Stimulated activated effector memory CD8-positive, alpha-beta T cell treated with anti-CD3 and anti-CD28 coated beads, Interleukin-12 subunit alpha, Interleukin-12 subunit beta, amount 100 ng/mL, for 72 hours (primary cell): ENCODE measurements at places on chromosomes 2 and 18.

DNA sequence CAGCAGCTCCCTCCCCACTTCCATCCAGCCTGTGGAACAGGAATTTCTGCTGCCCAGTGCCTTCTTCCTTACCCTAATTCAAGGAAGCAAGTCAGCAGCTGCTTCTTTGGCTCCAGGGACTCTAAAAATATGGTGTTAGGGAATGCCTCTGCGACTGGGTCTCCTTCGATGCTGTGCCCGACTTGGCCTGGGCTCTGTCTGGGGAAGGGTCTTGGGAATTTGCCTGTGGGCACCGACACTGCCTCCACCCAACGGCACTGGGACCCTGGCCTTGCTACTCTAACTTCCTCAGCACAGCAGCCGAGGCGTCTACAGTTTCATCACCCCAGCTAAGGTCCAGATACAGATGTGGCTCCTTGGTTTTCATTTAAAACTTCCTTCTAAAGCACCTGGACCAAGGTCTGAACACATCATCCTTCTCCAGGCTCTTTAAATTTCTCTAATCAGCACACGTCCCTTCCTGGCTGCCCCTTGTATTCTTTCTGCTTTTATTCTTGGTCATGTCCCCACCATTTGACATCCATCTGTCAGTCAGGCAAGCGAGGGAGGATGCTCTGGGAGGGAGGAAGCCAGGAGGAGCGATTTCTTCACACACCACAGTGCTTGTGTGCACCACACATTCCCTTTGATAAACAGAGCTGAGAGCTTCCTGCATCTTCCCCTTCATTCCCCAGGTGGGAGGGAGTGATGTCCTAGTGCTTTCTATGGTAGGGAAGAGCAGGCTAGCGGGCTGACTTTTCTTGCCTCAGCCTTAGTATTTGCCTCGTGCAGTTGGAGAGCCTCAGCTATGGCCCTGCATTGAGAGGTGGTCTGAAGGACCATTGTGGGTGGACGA, 6.8 kb downstream of the LBH start:
- DNase-seq = no peak

DNA sequence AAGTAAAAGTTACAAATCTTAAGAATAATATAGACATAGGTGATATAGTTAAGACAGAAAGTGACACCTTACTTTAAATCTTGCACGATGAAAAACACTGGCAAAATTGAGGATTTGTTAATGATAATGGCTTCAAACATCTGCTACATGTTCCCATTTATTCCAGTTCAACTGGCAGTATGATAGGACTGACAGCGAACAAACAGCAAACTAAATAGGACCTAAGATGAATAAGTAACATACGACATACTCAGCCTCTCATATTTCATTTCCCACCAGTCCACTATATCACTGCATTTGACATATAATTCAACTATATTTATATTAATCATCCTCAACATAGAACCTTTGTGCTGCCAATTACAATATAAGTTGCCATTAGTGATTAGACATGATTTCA, 36.3 kb downstream of the ACVR1C start:
- no peak for DNase-seq

- DNase-seq = no peak
Observed at GRCh38 chr2:215417400-215417951, 18.4 kb downstream of the FN1 start.

DNA sequence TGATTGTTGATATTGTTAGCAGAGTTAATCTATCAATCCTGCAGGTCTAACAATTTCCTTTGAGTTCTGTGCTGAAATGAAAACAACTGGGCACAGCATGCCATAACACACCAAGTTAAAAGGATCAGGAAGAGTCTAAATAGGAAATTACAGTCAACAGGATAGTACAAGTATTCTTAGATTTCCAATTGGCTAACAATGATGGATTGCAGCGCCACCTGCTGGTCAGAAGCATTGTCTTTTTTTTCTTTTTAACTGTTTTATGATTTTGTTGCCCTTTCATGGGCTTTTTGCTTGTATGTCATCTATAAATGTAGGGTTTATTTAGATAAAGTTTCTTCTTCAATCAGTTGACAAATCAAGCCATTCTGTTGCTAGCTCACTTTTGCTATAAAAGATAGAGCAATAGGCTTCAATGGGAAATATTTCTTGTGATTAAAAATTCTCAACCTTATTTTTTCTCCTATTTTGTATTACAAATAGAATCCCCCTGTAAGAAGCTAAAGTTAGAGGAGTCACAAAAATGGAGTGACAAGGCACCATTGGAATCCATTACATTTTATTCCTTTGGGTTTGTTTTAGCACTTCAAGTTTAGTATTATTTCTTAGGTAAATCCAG, 40.8 kb upstream of the RPRM start:
- peak; percentile 24 for DNase-seq

GRCh38 chr18:43501099-43501498, 223.8 kb upstream of the SYT4 start:
- DNase-seq = no peak

DNA sequence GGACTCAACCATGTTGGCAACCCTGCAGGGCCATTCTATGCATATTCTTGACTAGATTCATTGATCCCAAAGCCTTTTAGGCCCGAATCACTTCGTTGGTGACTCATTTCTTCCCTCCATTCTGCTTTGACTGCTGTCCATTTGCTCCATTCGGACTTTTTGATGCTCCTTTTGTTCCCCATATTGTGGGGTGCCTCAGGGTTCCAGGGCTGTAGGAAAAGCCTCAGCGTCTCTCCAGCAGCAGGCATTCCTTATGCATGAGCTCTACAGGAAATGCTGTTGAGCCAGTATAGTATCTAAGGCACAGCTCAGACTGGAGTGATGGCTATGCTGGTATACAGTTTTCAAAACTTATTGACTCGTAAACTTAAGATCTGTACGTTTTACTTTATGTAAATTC, 292.6 kb downstream of the PRKCE start:
- DNase-seq = no peak

- no peak for DNase-seq
Observed at GRCh38 chr2:23803965-23804542, 122.9 kb downstream of the ATAD2B start.

GRCh38 chr2:54999182-54999581, 51.1 kb downstream of the RTN4 start:
- no peak for DNase-seq

GRCh38 chr2:37561615-37562569, 109.5 kb downstream of the CDC42EP3 start:
- DNase-seq = no peak

DNA sequence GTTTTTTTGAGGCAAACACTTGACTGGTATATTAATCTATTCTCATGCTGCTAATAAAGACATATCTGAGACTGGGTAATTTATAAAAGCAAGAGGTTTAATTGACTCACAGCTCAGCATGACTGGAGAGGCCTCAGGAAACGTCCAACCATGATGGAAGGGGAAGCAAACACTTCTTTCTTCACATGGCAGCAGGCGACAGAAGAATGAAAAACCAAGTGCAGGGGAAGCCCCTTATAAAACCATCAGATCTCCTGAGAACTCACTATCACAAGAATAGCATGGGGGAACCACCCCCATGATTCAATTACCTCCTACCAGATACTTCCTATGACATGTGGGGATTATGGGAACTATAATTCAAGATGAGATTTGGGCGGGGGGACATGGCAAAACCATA, 136.2 kb upstream of the MAPRE2 start:
- DNase-seq = no peak

GRCh38 chr18:76314496-76314895, 180.5 kb downstream of the ZNF516 start:
- no peak for DNase-seq

DNA sequence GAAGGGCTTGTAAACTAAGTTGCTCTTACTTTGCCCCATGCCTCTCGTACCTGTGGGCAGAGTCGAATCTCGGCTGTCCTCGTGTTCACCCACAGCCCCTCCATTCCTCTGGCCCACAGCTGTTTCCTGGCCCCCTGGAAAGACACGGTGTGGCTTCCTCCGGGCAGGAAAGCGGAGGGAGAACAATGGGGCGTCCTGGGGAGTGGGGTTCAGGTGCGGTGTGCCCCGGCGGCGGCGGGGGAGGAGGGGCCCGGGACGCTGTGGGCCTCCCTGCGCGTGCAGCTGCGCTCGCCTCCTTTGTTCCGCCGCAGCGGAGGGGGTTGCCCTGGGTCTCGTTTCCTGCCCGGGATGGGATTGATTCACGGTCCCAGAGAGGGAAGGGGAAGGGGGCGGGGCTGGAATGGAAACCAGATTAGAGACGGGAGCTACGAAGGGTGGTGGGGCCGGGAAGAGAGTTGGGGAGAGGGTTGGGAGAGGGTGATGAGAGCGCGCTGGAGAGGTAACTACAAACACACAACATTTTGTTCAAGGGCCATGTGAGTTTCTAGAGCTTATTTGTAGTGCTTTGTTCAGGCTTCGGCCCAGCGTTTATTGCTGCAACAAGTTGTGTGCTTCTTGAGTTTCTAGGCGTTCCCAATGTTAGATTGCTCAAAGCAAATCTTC, 796 bp downstream of the MYO1B start:
- DNase-seq = peak; percentile 51

DNA sequence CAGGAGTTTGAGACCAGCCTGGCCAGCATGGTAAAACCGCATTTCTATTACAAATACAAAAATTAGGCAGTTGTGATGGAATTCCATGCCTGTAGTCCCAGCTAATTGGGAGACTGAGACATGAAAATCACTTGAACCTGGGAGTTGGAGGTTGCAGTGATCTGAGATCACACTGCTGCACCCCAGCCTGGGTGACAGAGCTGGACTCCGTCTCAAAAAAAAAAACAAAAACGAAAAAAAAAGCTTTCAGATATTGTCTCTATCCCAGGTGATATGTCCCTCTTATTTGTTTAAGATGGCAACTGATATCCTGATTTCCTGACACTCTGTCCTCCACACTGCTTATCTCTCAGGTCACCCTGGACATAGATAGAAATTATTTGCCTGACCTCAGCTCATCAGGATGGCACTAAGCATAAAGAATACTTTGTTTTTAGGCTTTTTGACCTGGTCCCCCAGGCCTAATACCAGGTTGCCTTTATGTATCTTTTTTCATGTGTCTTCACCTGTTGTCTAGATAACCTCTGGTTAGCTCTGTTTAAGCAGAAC, 295.2 kb upstream of the KCNJ3 start:
- no peak for DNase-seq

DNA sequence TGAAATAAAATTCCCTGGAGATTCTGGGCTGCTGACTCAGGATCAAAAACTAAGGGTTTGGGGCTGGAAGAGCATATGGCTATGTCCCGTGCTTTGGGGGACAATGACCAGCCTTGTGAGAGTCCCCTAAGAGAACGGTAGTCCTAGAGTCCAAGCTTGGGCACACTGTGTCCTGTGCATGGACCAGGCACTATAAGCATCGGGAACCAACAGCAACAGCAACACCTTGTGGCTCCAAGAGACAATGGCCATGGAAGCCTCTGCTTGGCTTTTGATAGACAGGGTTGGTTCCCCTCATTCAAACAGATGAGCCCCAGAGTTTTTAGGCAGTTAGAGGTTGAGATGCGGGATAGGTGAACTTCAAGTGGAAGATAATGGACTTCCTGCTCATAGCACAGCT, 294.4 kb upstream of the CHAC2 start:
- DNase-seq = no peak

- no peak for DNase-seq
Observed at GRCh38 chr18:66495844-66496243, 108.0 kb downstream of the CDH19 start.

DNA sequence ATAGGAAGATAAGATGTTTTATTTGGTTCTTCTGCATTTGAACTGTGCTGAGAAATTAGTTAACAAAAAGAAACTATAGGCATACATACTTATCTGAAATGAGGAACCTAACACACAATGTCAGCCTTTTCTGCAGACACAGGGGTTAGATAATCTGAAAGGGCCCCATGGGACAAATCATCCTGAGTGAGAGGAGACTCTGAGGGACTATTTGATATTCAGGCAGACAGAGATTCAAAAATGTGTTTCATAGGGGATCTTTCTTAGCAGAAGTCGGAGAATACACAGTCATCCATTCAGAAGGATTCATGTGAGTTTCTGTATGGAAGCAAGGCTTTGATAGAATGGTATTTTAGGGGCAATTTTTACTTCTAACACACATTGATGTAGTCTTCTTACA, 79.1 kb downstream of the NCKAP5 start:
- DNase-seq = no peak

GRCh38 chr2:218980735-218981389, 4.1 kb downstream of the FEV start:
- DNase-seq = no peak

DNA sequence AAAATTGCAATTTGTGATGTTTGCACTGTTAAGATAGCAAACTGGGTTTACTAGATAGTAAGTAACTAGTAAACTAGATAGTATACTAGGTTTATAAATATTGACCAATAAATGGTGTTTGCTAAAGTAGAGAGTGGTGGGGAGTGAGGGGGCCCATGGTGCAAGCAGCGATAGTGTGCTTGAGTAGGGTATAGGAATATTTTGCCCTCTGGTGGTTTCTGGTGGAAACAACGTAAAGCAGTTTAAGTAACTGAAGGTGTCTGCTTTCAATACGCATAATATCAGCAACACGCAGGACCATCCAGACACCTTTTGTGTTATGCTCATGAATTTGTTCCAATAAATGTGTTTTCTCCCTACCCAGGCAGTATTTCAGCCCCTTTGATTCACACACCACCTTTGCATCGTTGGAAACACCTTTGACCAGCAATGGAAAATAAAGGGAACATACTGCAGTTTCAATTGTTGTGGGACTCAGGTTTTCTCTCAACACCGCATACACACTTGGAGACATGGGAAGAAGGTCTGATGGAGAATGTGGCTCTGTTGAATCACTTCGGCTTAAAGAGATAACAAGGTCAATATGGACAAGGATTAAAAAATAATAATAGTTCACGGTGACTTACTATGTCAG, 16.7 kb upstream of the STAT1 start:
- DNase-seq = no peak

- no peak for DNase-seq
Observed at GRCh38 chr18:61435064-61435652, 101.9 kb downstream of the CDH20 start.

GRCh38 chr18:77069931-77070330, 62.7 kb downstream of the MBP start:
- peak; percentile 74 for DNase-seq

DNA sequence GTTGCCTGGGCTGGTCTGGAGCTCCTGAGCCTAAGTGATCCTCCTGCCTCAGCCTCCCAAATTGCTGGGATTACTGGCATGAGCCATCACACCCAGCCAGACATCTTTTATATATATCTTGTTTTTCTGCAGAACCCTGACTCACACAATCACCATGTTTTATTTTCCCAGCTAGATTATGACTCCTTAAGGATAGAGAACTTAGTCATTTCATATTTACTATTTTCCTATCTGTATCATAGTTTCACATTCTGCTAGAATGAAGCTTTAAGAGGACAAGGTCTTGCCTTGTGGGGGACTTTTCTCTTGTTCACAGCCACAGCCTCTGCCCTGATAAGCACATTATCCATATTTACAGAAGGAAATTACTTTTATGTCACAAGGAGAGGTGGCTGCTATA, 73.9 kb downstream of the LBH start:
- DNase-seq = no peak

DNA sequence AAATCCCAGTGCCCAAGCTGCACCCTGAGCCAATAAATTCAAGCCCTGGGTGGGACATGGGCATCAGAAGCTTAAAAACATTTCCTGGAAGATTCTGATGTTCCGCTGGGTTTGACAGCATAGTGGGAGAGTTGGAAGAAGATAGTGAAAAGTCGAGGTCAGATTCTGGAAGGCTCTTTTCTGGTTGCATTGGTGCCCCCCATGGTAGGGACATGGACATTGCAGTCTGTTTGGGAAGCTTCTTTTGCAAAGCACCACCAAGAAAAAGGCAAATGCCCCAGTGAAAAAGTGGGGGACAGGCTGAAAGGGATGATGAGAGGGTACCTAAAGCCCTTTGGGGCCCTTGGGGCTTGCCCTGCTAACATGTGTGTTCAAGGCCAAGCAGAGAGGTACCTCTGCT, 21.0 kb downstream of the MERTK start:
- DNase-seq = no peak

GRCh38 chr2:124814968-124815745, 790.1 kb downstream of the CNTNAP5 start:
- no peak for DNase-seq
